Stimulated activated CD4-positive, alpha-beta T cell treated with anti-CD3 and anti-CD28 coated beads, TNF-alpha, amount 100 ng/mL, for 1 hour (primary cell): ENCODE measurements at places on chromosomes 2 and 18.

- DNase-seq, result no peak
Observed at GRCh38 chr2:101026253-101026701, 24.2 kb downstream of the RPL31 start.

GRCh38 chr18:183769-184168, 25.4 kb downstream of the USP14 start:
- no peak for DNase-seq

- DNase-seq, result no peak
Observed at GRCh38 chr2:44098050-44098449, 70.6 kb upstream of the PPM1B start.

DNA sequence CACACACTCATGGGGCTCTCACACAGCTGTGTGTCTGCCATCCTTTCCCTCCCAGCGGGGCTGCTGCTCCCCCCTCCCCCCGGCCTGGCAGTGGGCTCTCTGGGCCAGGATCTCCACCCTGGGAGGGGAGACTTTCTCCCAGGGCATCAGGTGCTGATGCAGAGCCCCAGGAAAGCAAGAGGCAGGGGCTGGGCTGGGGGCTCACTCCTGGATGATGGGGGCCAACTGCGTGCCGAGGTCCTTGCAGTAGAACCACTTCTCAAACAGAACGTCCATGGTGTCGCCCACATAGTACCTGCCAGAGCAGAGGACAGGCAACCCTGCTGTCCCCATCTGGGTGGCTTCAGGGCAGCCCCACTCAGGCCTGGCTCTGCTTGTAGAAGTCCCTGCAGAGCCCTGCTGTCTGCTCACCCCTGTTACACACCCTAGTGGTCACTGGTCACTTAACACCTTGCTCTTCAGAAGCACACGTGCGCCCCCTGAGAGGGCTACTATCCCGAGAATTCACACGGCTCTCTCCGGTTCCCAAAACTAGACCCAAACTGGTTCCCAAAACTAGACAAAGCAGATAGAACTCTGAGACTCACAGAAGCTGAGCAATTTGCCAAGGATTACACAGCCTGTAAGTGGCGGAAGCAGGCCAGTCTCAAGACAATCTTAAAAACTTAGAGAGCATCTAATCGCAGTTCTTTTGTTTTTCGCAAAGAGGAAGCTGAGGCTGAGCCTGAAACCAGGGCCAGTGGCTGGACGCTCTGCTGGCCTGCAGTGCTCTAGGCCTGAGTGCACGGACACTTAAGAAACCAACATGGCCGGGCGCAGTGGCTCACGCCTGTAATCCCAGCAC, 6.6 kb upstream of the OXER1 start:
- no peak for DNase-seq

GRCh38 chr2:195674491-195675221, 17.6 kb downstream of the SLC39A10 start:
- no peak for DNase-seq

DNA sequence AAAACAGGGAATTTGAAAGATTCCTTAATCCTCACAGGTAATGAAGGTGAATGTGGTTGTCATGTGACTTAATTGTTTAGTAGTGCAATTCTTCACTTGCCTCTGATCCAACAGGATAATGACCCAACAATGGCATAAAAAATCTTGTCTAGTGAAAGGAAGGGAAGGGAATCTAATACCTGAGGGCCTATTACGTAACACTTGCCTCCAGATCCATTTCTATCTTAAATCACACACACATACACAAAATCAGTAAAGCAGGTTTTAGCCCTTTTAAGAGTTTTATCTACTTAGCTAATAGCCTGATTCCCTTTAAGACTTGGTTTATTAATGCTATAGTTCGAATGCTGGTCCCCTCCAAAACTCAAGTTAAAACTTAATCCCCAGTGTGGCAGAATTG, 118.6 kb downstream of the TMEM163 start:
- DNase-seq, result no peak

DNA sequence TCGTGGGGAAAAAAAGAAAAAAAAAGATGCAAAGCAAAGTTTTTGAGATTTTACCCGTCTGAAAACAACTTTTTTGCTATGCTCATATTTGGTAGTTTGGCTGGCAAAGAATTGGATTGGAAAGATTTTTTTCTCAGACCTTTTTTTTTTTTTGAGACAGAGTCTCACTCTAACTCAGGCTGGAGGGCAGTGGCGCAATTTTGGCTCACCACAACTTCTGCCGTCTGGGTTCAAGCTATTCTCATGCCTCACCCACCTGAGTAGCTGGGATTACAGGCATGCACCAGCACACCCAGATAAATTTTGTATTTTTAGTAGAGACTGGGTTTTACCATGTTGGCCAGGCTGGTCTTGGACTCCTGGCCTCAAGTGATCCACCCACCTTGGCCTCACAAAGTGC, 56.3 kb upstream of the TANC1 start:
- no peak for DNase-seq
